Ovary (tissue), 10 donors: ENCODE measurements at places on chromosomes 6 and 20. TPM values are rescaled to one million over a fixed set of nuclear protein-coding genes. Genes with fewer than 3 reads are reported as not detected.
A peak's percentile ranks its signal among the peaks of the same experiment; 100 is the strongest.

RSPO3 gene
- 0.40 TPM for polyA plus RNA-seq

GRCh38 chr6:22380236-22380635 lies 83.4 kb upstream of the PRL start:
- DNase-seq = no peak

ID4 gene
- polyA plus RNA-seq = 40.6 TPM

LAMA4 gene
- 84.7 TPM for polyA plus RNA-seq

- peak; percentile 14 for DNase-seq
These were observed 891 bp downstream of the RSPO3 start for GRCh38 chr6:127119102-127120022.

- no peak for DNase-seq
These were observed 29.9 kb downstream of the JPH2 start for GRCh38 chr20:44157061-44157460.

TOX2 gene
- 4.0 TPM for polyA plus RNA-seq

- DNase-seq = no peak
These were observed 19.1 kb upstream of the PRDM1 start for GRCh38 chr6:106066989-106067388.

MAFB gene
- polyA plus RNA-seq = 6.9 TPM

- no peak for DNase-seq
These were observed 46.7 kb downstream of the RGS17 start for GRCh38 chr6:153084393-153084792.

- no peak for DNase-seq
These were observed 1.9 kb downstream of the RAB32 start for GRCh38 chr6:146545581-146545980.
